ENCODE measurements at places on chromosomes 5 and 9. TPM values are rescaled to one million over a fixed set of nuclear protein-coding genes. Genes with fewer than 3 reads are reported as not detected.

DNA sequence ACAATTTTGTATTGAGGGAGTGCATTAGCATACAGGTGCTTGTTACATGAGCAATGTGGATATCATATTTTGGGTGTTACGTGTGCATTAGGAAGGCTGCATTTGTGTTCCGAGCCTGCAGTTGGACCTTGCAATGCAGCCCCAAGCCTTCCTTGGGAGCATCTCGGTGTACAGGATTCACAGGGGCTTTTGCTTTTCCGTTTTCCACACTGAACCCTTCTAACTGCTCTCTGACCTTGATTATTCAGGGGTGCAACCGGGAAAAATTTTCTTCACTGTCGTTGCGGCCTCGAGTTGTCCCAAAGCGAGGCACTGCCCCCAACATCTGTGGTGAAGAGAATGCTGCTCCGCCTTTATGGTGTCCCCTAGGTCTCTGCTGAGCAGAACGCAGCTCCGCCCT, 80.1 kb upstream of the PLEKHG4B start:
- no peaks in the 10 kb centered on the region for H3K27me3 ChIP-seq
- H3K36me3 ChIP-seq, result no peaks in the 10 kb centered on the region
- DNase-seq, result no peak
- H3K27ac ChIP-seq, result no peak overlapping the region

DNA sequence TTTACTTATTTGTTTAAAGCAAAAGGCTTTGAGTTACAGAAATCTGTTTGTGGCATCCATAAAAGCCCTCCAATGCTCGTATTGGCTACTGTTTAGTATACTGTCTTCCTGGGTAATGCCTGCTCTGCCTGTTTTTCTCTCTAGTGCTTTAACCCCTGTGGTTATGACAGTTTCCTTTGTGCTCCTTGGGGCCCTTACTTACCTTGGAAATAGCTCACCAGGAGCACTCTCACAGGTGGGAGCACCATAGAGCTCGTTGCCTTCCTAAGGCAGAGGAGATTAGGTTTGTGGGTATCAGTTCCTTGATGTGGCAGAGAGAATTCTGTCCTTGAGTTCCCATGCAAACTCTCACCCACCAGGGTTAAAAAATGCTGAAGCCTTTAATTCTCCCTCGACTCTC, 242.8 kb downstream of the CDH18 start:
- no peaks in the 10 kb centered on the region for H3K27me3 ChIP-seq
- no peak overlapping the region for H3K4me3 ChIP-seq
- no peak for DNase-seq

GRCh38 chr5:131509801-131510200, 125.2 kb downstream of the RAPGEF6 start:
- no peaks in the 10 kb centered on the region for H3K27me3 ChIP-seq
- peak; percentile 49 for DNase-seq
- no peak overlapping the region for H3K27ac ChIP-seq

- H3K4me1 ChIP-seq, result no peaks in the 10 kb centered on the region
- peaks cover 44% of the 10 kb centered on the region for H3K36me3 ChIP-seq
- no peak for DNase-seq
- H3K27ac ChIP-seq, result no peak overlapping the region
- no peaks in the 10 kb centered on the region for H3K27me3 ChIP-seq
Observed at GRCh38 chr5:55665065-55665464, 47.1 kb downstream of the SLC38A9 start.

DNA sequence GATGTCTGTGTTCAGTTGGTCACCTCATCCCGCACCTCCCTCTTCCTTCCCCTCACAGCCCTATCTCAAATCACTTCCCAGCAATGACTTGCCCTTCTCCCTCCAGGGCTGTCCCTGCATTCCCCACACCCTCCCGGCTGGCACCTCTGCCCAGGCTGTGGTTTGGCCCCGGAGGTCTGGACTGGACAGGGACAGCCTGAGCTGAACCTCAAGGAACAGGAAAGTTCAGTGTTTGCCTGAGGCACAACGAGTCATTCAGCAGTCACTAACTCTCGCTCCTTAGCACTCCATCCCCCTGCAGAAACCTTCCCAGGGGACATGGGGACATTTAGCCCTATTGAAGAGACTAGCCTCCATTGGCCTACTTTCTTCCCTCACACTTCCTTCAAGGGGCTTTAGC, 58.3 kb upstream of the MAP3K1 start:
- H3K36me3 ChIP-seq, result no peaks in the 10 kb centered on the region
- H3K27me3 ChIP-seq, result no peaks in the 10 kb centered on the region
- H3K4me3 ChIP-seq, result no peak overlapping the region
- peaks cover 12% of the 10 kb centered on the region for H3K4me1 ChIP-seq
- H3K27ac ChIP-seq, result no peak overlapping the region
- DNase-seq, result no peak

GRCh38 chr5:139746691-139747582, 48.7 kb upstream of the PSD2 start:
- no peak for DNase-seq
- no peak overlapping the region for H3K27ac ChIP-seq
- H3K36me3 ChIP-seq, result no peaks in the 10 kb centered on the region
- H3K27me3 ChIP-seq, result peaks cover 46% of the 10 kb centered on the region
- H3K4me1 ChIP-seq, result peaks cover 27% of the 10 kb centered on the region
- peak overlapping the region; percentile 35 for H3K4me3 ChIP-seq

GRCh38 chr9:105157171-105157583, 87.3 kb upstream of the SLC44A1 start:
- no peaks in the 10 kb centered on the region for H3K36me3 ChIP-seq
- no peaks in the 10 kb centered on the region for H3K27me3 ChIP-seq
- no peak overlapping the region for H3K4me3 ChIP-seq
- no peak overlapping the region for H3K27ac ChIP-seq
- H3K4me1 ChIP-seq, result peaks cover 29% of the 10 kb centered on the region
- DNase-seq, result peak; percentile 82

The SOX30 gene
- 0.12 TPM for polyA plus RNA-seq

GRCh38 chr5:160020964-160021363, 12.0 kb downstream of the TTC1 start:
- DNase-seq, result no peak
- H3K27ac ChIP-seq, result no peak overlapping the region
- no peaks in the 10 kb centered on the region for H3K27me3 ChIP-seq
- peaks cover 75% of the 10 kb centered on the region for H3K36me3 ChIP-seq
- peaks cover 7% of the 10 kb centered on the region for H3K4me1 ChIP-seq

- no peak overlapping the region for H3K4me3 ChIP-seq
- no peaks in the 10 kb centered on the region for H3K36me3 ChIP-seq
- no peaks in the 10 kb centered on the region for H3K27me3 ChIP-seq
Observed at GRCh38 chr9:81424431-81424830, 264.9 kb downstream of the TLE1 start.

GRCh38 chr5:127550652-127551409, 33.4 kb downstream of the PRRC1 start:
- H3K27me3 ChIP-seq, result no peaks in the 10 kb centered on the region
- H3K36me3 ChIP-seq, result peaks cover 91% of the 10 kb centered on the region
- H3K4me3 ChIP-seq, result no peak overlapping the region

The KIF4B gene
- not detected for polyA plus RNA-seq

The HEMGN gene
- 0.18 TPM for polyA plus RNA-seq

- H3K4me3 ChIP-seq, result no peak overlapping the region
- no peak overlapping the region for H3K27ac ChIP-seq
- H3K27me3 ChIP-seq, result no peaks in the 10 kb centered on the region
- peaks cover 8% of the 10 kb centered on the region for H3K4me1 ChIP-seq
Observed at GRCh38 chr5:65837139-65837538, 89.2 kb upstream of the ERBIN start.

The C9orf50 gene
- polyA plus RNA-seq, result not detected

GRCh38 chr5:134463991-134464760, 52.5 kb upstream of the CDKN2AIPNL start:
- H3K4me1 ChIP-seq, result peaks cover 38% of the 10 kb centered on the region
- DNase-seq, result no peak
- H3K36me3 ChIP-seq, result no peaks in the 10 kb centered on the region
- no peak overlapping the region for H3K4me3 ChIP-seq
- no peak overlapping the region for H3K27ac ChIP-seq

DNA sequence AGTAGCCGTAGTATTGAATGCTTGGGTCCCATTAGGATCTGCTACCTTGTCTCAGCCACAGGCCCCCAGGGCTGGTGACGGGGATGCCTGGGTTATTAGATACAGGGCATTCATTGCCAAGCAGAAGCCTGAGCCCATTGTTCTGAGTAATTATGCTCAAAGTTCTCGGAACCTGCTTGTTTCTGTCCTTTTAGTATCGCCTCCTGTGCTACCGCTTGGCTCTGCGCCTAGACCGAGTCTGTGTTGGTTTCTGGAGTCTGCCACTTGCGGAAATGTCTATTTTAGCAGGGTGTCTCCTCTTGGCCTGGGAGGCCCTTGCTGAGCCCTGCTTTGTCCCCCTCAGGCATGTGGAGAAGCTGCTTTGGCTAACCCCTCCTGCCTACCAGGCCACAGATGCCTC, 506.1 kb downstream of the BNC2 start:
- no peak for DNase-seq
- H3K4me1 ChIP-seq, result no peaks in the 10 kb centered on the region
- no peaks in the 10 kb centered on the region for H3K27me3 ChIP-seq
- no peaks in the 10 kb centered on the region for H3K36me3 ChIP-seq
- H3K27ac ChIP-seq, result no peak overlapping the region

- H3K27me3 ChIP-seq, result no peaks in the 10 kb centered on the region
- no peak overlapping the region for H3K27ac ChIP-seq
- H3K4me3 ChIP-seq, result no peak overlapping the region
- DNase-seq, result no peak
- no peaks in the 10 kb centered on the region for H3K36me3 ChIP-seq
Observed at GRCh38 chr5:89133129-89133528, 250.1 kb upstream of the MEF2C start.

The CD14 gene
- 3,095 TPM for polyA plus RNA-seq

The FAM221B gene
- 0.11 TPM for polyA plus RNA-seq

DNA sequence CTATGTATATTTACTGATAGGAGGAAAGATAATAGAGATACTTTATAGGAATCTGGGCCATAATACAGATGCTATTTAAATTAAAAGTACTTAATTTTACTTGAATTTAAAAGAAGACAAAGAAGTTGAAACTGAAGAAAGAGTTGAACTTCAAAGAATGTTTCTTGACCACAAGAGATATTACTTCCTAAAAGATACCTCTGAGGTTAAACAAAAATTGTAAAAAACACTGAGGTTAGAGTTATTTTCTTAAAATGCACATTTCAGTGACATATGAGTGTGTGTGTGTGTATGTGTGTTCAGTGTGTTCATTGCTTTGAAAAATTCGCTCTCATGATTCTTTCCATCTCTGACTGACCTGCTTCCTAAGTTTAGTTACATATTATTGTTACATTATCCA, 3.5 kb upstream of the SEPTIN8 start:
- H3K27ac ChIP-seq, result no peak overlapping the region
- peaks cover 42% of the 10 kb centered on the region for H3K27me3 ChIP-seq
- no peak overlapping the region for H3K4me3 ChIP-seq
- no peaks in the 10 kb centered on the region for H3K36me3 ChIP-seq

The PCDHGC4 gene
- not detected for polyA plus RNA-seq

GRCh38 chr5:9066349-9066748, 479.5 kb downstream of the SEMA5A start:
- H3K27me3 ChIP-seq, result no peaks in the 10 kb centered on the region
- H3K27ac ChIP-seq, result no peak overlapping the region
- no peak overlapping the region for H3K4me3 ChIP-seq
- no peaks in the 10 kb centered on the region for H3K4me1 ChIP-seq
- H3K36me3 ChIP-seq, result no peaks in the 10 kb centered on the region
- no peak for DNase-seq

DNA sequence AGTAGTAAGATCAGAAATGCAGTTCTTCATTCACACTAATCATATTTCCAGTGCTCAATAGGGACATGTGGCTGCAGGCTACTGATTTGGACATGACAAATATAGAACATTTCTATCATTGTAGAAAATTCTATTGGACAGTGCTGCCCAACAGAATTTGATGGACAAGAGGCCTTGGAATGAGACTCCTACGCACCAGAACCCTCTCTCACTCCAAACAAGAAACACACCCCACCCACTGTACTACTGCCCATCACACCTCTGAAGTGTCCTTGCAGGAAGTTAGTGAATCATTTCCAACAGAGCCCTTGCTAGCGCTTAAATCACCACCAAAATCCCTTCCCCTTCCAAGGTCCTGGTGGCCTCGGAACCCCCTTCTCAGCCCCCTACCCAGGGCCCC, 66.5 kb downstream of the ROR2 start:
- H3K27me3 ChIP-seq, result no peaks in the 10 kb centered on the region
- H3K4me1 ChIP-seq, result no peaks in the 10 kb centered on the region
- H3K27ac ChIP-seq, result no peak overlapping the region
- H3K36me3 ChIP-seq, result no peaks in the 10 kb centered on the region
- H3K4me3 ChIP-seq, result no peak overlapping the region
- no peak for DNase-seq

The TAF1L gene
- not detected for polyA plus RNA-seq

DNA sequence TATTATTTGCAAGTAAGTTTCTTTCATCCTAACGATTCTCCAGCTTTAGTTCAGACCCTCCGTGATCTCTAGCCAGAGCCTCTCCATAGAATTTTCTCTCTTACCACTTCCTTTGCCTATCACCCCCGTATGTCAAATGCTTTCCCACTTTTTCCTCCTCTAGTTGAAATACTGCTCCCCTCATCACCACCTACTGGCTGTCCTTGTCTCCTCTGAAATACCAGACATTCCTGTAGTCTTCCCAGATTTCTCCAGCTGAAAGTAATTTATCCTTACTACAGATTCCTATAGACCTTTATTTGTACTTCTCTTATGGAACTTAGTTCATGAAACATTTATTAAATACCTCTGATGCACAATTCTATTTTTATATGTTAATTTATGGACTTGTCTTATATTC, 36.0 kb upstream of the GLIPR2 start:
- H3K4me3 ChIP-seq, result no peak overlapping the region
- no peaks in the 10 kb centered on the region for H3K27me3 ChIP-seq
- DNase-seq, result no peak
- no peaks in the 10 kb centered on the region for H3K36me3 ChIP-seq
- H3K4me1 ChIP-seq, result peaks cover 7% of the 10 kb centered on the region

The TLR4 gene
- 14.0 TPM for polyA plus RNA-seq

The PCDHGB3 gene
- not detected for polyA plus RNA-seq

The WDR41 gene
- 19.6 TPM for polyA plus RNA-seq

DNA sequence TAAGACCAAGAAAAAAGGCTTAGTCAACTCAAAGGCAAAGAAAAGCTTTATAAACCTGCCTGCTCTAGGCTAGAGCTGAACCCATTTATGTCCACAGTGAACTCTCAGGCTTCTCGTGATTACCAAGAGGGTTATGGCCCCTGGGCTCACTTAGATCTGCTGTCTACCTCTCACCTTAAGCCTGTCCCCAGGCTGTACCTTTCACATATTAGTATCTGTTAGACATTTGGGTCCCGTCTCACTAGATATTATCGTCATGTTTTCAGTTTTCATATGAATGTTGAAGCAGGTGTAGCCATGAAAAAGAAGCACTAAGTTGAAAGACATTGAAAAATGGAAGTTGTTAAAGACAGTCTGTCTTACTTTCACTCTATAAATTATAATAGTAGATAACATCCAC, 75.2 kb upstream of the COX7C start:
- no peak overlapping the region for H3K27ac ChIP-seq
- no peak for DNase-seq
- no peak overlapping the region for H3K4me3 ChIP-seq
- H3K27me3 ChIP-seq, result no peaks in the 10 kb centered on the region

DNA sequence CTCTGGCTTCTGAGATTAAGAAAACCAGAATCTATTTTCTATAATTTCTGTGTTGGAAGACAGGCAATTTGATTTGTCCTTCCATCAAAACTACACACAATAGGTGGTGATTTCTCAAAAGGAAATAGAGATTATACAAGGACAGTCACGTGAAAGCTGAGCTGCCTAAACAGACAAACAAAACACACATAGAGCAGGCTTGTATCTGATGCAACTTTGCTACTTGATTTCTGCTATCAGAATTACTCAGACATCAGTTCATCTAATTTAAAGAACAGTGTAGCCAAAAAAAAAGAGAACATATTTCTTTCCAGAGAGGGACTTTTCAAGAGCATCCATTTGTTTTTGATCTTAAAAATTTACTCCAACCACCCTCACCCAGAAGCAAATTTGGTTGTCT, 2128.3 kb upstream of the C9orf72 start:
- H3K27me3 ChIP-seq, result no peaks in the 10 kb centered on the region
- H3K4me3 ChIP-seq, result no peak overlapping the region
- H3K27ac ChIP-seq, result no peak overlapping the region
- DNase-seq, result no peak
- no peaks in the 10 kb centered on the region for H3K4me1 ChIP-seq
- H3K36me3 ChIP-seq, result no peaks in the 10 kb centered on the region
